PC-3 (cell line): ENCODE measurements at places on chromosomes 13 and 19. TPM values are rescaled to one million over a fixed set of nuclear protein-coding genes. Genes with fewer than 3 reads are reported as not detected.
A peak's percentile ranks its signal among the peaks of the same experiment; 100 is the strongest.

GRCh38 chr19:34225659-34226015, 28.7 kb upstream of the GARRE1 start:
- H3K27me3 ChIP-seq, result no peaks in the 10 kb centered on the region
- DNase-seq, result no peak
- H3K4me3 ChIP-seq, result no peak overlapping the region
- peaks cover 31% of the 10 kb centered on the region for H3K4me1 ChIP-seq

DNA sequence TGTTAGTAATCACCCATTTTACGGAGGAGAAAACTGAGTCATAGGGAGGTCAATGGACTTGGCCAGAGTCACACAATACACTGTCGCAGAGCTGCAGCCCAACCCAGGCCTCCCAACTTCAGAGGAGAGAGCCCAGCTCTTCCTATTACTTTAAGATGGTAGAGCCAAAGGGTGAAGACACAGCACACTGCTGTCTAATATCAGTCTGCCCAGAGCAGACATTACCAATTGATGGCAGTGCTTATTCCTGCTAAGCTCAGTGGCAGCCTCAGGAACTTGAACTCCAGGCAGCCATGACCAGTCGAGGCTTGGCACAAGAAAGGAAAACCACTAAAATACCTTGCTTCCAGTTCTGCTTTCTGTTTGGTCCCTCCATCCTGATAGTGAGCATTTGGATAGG, 18.4 kb downstream of the TMEM150B start:
- H3K36me3 ChIP-seq, result no peaks in the 10 kb centered on the region
- no peak overlapping the region for H3K4me3 ChIP-seq
- no peaks in the 10 kb centered on the region for H3K27me3 ChIP-seq
- H3K4me1 ChIP-seq, result peaks cover 3% of the 10 kb centered on the region; the same call in 1 of the 2 replicates
- DNase-seq, result no peak
- no peak overlapping the region for H3K27ac ChIP-seq

GRCh38 chr19:57290970-57291369, 10.7 kb downstream of the ZNF460 start:
- H3K27ac ChIP-seq, result no peak overlapping the region
- H3K4me1 ChIP-seq, result no peaks in the 10 kb centered on the region
- H3K36me3 ChIP-seq, result peaks cover 96% of the 10 kb centered on the region
- H3K4me3 ChIP-seq, result no peak overlapping the region
- no peaks in the 10 kb centered on the region for H3K27me3 ChIP-seq

- no peak for DNase-seq
- peak overlapping the region; percentile 65 for H3K27ac ChIP-seq
- H3K4me1 ChIP-seq, result peaks cover 9% of the 10 kb centered on the region; the same call in 1 of the 2 replicates
- H3K4me3 ChIP-seq, result peak overlapping the region; percentile 88
- H3K36me3 ChIP-seq, result peaks cover 23% of the 10 kb centered on the region
Observed at GRCh38 chr19:39969681-39970424, 1.1 kb upstream of the PSMC4 start.

Gene FPR1
- total RNA-seq, result 0.46 and 0.55 TPM in 2 replicates
